ENCODE measurements at places on chromosomes 16 and 17. TPM values are rescaled to one million over a fixed set of nuclear protein-coding genes. Genes with fewer than 3 reads are reported as not detected.

Gene TBC1D3K
- not detected for total RNA-seq

Gene APOBR
- total RNA-seq, result not detected

Gene ZNF200
- total RNA-seq, result 5.8 TPM

Gene GLP2R
- total RNA-seq, result not detected

Gene PMFBP1
- total RNA-seq, result 0.93 TPM

Gene CCDC200
- not detected for total RNA-seq

Gene CLCN7
- total RNA-seq, result 45.1 TPM

Gene AIPL1
- 0.67 TPM for total RNA-seq

Gene STAC2
- total RNA-seq, result not detected

Gene TPSD1
- total RNA-seq, result not detected

Gene DOK4
- 10.1 TPM for total RNA-seq

Gene CCL7
- not detected for total RNA-seq

Gene NPIPA1
- 5.9 TPM for total RNA-seq

Gene C1QTNF8
- not detected for total RNA-seq

Gene SCGB1C2
- not detected for total RNA-seq

Gene BAHCC1
- 23.0 TPM for total RNA-seq

Gene ZNF385C
- total RNA-seq, result not detected

Gene PRKCB
- not detected for total RNA-seq

Gene CACNG1
- not detected for total RNA-seq

Gene KRT12
- total RNA-seq, result not detected

Gene RARA
- 26.9 TPM for total RNA-seq

Gene METTL9
- 195 TPM for total RNA-seq

Gene RUNDC3A
- not detected for total RNA-seq

Gene CDK12
- total RNA-seq, result 21.5 TPM

Gene CYBA
- total RNA-seq, result 228 TPM

Gene ZG16
- total RNA-seq, result not detected

Gene PIRT
- total RNA-seq, result not detected

Gene JPT2
- 108 TPM for total RNA-seq

Gene DHRS11
- total RNA-seq, result 6.9 TPM

Gene MYH2
- total RNA-seq, result not detected

Gene MT1G
- total RNA-seq, result 0.60 TPM

Gene OMG
- total RNA-seq, result 2.0 TPM

Gene CD300H
- total RNA-seq, result not detected

Gene PTGES3L
- not detected for total RNA-seq

Data from mammary microvascular endothelial cell (primary cell).